ENCODE measurements at places on chromosomes 6 and 20.
A peak's percentile ranks its signal among the peaks of the same experiment; 100 is the strongest.

- ATAC-seq: no peak
These were observed 21.6 kb upstream of the ZNF831 start for GRCh38 chr20:59141818-59142581.

GRCh38 chr6:137792160-137793033 is 74.7 kb upstream of the TNFAIP3 start:
- peak; percentile 59 for ATAC-seq

GRCh38 chr6:34672657-34673043 is 23.9 kb downstream of the ILRUN start:
- ATAC-seq: no peak

DNA sequence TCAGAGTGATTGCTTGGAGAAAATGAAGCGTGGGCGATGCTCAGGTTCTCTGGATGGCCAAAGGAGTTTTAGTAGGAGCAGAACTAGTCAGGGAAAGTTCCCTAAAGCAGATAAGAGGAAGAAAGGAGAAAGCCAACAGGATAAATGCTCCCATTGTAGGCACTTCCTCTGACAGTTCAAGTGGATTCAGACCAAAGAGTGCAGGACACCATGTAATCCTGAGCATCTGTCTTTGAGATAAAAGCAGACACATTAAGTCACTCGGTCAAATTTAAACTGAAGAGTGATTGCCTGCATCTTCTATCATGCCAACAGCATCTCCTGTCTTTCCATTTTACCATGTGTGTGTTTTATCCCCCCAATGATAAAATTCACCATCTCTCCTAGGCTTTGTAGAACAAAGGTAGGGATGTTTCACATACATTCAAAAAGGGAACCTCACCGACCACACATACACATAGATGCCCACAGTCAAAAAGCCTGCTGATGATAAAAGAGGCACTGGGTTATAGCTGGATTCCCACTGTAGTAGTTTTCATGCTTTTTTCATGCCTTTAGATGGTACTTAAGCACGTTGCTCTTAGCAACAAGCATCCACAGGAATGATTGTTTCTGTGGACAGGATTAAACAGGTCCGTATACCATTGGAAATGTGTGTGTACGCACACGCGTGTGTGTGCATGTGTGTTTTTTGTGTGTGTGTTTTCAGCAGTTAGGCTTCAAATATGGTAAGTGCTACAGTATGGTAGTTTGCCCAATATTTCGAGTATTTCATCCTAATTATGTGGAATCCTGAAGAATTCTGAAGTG is 7.0 kb downstream of the GRIK2 start:
- no peak for ATAC-seq

DNA sequence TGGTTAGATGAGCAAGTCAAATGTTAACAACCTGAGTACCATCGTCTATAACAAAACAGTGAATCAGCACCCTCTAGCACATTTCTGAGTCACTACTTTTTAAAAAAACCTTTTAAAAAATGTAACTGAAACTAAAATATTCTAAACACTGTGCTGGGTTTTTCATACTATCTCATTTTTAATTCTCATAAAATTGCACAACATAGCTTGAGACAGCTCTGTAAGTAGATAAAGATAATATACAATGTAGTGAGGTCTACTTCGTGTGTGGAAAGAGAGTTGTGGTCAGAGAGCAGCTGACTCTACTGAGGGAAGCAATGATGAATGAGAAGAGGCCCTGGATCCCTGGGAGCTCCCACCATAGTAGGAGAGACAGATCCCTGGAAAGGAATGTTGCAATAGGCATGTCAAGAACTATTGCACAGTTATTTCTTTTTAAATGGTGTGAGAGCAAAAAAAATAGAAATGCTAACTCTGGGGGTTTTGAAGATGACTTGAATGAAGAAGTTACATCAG is 13.6 kb upstream of the CALHM6 start:
- no peak for ATAC-seq

GRCh38 chr6:109373762-109374161 is 8.5 kb downstream of the CD164 start:
- ATAC-seq: peak; percentile 99

DNA sequence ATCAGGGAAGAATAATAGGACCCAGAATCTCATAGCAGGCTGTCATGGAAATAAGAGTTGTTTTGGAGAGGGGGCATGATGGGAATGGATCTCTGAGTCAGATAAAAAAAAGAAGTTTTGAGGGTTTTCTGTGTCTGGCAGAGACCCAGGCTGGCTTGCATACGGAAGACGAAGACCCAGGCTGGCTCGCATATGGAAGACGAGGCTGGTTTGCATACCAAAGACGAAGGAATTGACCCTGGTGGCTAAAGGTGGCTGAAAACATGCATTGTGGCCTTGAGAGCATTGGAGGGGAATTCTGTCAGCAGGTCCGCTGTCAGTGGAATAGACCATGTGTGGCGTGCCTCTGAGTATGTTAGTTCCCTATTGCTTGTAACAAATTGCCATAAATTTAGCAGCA is 335.1 kb downstream of the BTBD3 start:
- ATAC-seq: no peak

DNA sequence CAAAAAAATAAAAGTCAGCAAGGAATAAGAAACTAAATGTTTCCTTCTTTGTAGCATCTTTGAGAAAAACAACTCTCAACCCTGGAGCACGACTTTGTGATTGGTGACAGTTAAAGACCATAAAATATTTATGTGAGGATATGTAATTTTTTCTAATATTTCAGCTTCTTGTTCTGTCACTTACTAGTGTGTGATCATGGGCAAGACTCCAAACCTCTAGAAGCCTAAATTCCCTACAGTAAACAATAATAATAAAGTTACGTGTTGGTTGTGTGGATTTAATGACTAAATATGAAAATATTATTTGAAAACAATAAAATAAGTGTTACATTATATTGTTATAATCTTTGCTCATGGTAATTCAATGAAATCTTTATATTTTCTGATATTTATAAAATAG is 735.6 kb upstream of the MARCKS start:
- no peak for ATAC-seq

DNA sequence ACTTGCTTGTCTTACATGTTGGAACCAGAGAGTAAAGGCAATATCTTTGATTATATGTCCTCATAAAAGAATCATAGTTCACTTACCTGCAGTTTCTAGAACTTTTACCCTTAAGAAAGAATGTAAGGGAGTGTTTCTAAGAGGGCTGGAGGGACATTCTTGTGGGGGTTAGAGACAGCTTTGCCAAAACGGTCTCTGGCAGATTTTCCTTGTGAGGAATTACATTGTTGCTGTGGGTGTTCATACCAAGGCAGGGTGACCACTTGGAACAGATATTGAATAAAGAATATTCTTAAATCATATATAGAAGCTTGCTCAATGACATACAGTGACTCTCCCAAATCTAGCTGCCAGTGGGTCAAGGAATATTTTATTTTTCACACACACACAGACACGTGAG is 517.6 kb upstream of the SOX4 start:
- ATAC-seq: no peak
